ENCODE measurements at places on chromosomes 12 and 14. TPM values are rescaled to one million over a fixed set of nuclear protein-coding genes. Genes with fewer than 3 reads are reported as not detected.

The SDR9C7 gene
- not detected for total RNA-seq

DNA sequence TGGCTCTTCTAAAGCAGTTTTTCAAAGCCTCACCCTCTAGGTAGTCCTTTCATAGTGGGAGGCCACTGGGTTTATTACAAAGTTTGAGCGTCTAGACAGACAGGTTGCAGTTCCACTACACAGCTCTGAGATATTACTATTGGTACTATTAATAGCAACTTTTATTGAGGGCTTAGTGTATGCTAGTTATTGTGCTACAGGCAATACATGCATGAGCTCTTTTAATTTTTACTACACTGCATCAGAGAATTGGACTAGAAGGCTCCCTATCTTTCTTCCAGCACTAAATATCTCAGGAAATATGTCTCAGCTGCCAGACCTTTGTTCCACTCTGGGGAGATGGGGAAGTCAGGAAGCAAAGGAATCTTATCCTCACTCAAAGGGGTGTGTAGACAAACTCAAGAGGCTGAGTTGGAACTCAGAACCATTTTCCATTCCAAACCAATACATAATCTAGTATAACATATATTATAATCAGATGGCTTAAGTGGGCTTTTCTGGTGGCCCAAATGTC, 161.8 kb upstream of the SLC38A2 start:
- H3K27me3 ChIP-seq = no peaks in the 10 kb centered on the region
- H3K4me1 ChIP-seq = no peaks in the 10 kb centered on the region
- no peak for DNase-seq
- H3K36me3 ChIP-seq = no peaks in the 10 kb centered on the region

The DNAI7 gene
- 0.88 TPM for total RNA-seq

- H3K27me3 ChIP-seq = no peaks in the 10 kb centered on the region
- H3K4me3 ChIP-seq = no peak overlapping the region
- H3K36me3 ChIP-seq = peaks cover 2% of the 10 kb centered on the region
- H3K4me1 ChIP-seq = peaks cover 18% of the 10 kb centered on the region
- H3K27ac ChIP-seq = no peak overlapping the region
Observed at GRCh38 chr12:12440784-12441428, 84.0 kb downstream of the BORCS5 start.
